AG04449 (cell line): ENCODE measurements at places on chromosomes 6 and 20.
A peak's percentile ranks its signal among the peaks of the same experiment; 100 is the strongest.

- DNase-seq, result no peak
Observed at GRCh38 chr20:17990278-17990972, 21.6 kb downstream of the MGME1 start.

DNA sequence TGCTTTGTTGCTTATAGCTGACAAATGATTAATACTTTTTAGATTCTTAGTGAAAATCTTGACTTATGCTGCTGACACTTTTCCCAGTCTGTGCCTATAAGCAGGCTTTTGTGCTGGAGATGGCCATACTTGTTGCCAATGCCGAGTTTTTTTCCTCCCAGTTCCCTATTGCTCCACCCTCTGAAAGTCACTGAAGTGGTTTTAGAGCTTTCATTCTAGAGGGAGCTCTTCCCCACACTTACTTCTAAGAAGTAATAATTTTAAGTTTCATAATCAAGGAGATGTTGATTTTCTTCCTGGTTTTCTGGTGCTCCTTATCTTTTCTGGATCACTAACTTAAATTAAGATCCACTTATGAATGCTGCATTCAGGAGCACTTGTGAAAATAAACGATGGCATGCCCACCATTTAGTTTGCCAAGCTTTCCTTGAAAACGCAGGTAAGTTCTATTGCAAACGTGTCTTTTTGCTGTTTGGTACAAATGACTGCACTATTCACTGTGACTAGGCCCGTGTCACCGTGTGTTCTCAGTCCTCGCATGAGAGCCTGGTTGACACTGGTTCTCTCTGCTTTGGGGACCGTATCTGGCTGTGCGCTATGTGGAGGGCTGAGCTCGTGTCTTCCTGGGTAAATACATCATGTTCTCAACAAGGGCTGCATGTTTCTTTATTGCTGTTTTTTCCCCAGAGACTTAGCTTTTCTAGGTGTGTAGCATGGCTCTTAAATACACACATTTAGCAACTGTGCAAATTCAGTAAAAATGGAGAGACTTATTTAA lies 50.2 kb downstream of the GFRA4 start:
- DNase-seq, result no peak

DNA sequence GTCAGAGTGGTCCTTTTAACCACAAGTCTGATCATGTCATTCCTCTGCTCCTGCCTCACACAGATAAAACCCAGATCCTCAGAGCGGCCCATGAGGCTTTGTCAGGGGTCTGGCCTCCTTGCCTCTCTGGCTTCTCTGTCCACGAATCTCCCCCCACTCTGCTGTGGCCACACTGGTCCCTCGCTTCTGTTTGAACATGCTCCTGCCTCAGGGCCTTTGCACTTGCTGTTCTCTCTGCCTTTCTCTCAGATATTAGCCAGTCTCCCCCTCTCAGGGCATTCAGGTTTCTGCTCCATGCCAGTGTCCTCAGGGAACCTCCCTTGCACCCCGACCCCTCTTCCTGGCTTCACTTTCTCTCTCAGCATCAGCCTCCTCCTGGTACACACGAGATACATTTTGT lies 518.5 kb downstream of the PREX1 start:
- no peak for DNase-seq

- no peak for DNase-seq
Observed at GRCh38 chr20:25198663-25199383, 3.3 kb downstream of the ENTPD6 start.

GRCh38 chr6:122733259-122733658 lies 46.3 kb upstream of the FABP7 start:
- DNase-seq, result no peak

- no peak for DNase-seq
Observed at GRCh38 chr20:2604506-2604835, 48.0 kb upstream of the NOP56 start.

DNA sequence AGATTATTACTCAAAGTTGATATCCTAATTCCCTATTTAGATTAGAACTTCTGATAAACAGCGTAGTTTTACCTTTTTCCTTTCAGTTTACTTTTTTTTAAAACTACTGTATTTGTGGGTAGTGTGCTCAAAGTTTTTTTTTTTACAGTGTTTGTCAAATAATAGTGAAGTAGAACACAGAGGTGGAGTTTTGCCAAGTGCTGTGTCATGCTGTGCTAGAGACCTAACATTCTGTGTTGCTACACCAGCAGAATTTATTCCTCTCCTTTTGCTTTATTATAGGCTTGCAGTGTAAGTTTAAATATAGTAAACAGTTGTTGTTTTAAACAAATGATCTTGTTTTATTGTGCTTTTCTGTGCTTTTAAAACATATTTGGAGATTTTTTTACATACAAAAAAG lies 125.4 kb downstream of the HIVEP1 start:
- peak; percentile 24 for DNase-seq

GRCh38 chr20:2387180-2387577 lies 6.5 kb downstream of the TGM6 start:
- no peak for DNase-seq

DNA sequence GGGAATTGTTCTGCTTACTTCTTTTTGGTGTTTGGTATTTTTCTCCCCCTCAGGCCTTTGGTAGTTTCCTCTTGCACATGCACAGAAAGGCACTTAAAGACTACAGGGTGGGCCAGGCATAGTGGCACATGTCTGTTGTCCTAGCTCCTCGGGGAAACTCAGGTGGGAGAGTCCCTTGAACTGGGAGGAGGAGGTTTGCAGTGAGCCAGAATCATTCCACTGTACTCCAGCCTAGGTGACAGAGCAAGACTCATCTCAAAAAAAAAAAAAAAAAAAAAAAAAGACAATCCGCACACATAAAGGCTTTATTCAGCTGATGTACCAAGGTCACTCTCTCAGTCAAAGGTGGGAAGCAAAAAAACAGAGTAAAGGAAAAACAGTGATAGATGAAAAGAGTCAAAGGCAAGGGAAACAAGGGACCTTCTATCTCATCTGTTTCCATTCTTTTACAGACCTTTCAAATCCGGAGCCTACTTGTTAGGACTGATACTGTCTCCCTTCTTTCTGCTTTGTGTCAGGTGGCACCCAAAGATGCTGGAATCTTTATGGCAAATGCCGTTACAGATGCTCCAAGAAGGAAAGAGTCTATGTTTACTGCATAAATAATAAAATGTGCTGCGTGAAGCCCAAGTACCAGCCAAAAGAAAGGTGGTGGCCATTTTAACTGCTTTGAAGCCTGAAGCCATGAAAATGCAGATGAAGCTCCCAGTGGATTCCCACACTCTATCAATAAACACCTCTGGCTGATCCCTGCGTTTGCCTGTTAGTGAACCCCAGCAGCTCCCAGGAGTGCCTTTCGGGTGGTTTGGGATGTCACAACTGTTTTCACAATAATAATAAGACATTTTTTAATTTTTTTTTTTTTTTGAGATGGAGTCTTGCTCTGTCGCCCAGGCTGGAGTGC lies 9.3 kb downstream of the DEFB123 start:
- no peak for DNase-seq

DNA sequence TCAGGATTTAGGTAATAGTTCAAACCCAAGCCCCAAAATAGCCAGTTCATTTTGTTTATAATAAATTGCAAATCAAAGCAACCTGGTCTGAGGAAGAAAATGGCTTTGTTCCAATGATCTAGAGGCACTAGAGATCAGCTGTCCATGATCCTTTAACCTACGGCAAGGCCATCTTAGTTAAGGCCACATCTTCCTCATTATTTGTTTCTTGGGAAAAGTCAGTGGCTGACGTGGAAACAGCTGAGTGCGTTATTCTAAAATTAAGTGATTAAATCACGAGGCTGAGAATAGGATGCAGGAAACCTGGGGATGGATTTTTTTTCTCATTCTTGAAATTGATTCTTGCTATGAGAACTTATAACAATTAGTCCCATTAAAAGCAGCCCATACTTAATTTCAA lies 10.1 kb upstream of the TENT5A start:
- DNase-seq, result no peak

GRCh38 chr6:95208621-95209020 lies 368.7 kb upstream of the MANEA start:
- no peak for DNase-seq

- DNase-seq, result no peak
Observed at GRCh38 chr20:23654717-23655116, 17.0 kb upstream of the CST3 start.

DNA sequence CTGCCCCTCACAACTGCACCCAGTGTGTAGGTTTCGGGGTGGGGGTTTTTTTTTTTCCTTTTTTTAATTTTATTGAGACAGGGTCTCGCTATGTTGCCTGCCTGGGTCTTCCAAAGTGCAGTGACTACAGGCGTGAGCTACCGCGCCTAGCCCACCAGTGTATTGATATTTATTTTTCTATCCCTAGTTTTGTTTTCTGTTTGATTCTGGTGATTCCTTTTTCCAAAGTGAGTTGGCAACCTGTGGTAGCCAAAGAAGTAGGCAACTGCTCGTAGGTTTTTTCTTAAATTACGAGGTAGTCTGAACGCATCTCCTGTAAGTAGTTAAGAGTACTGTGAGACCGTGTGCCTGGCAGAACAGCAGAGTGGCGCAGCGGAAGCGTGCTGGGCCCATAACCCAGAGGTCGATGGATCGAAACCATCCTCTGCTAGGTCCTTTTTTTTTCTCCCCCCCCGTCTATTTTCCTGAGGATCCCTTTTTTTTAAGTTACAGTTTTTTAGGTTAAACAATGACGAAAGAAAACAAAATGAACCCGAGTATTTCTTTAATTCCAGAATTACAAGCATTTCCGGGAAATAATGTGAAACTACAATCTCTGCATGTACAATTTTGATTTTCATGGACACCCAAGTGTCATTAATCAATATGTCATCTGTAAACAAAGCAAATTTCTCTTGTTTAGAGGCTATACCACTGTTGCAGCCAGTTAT lies 78.7 kb upstream of the BTN3A2 start:
- DNase-seq, result no peak

DNA sequence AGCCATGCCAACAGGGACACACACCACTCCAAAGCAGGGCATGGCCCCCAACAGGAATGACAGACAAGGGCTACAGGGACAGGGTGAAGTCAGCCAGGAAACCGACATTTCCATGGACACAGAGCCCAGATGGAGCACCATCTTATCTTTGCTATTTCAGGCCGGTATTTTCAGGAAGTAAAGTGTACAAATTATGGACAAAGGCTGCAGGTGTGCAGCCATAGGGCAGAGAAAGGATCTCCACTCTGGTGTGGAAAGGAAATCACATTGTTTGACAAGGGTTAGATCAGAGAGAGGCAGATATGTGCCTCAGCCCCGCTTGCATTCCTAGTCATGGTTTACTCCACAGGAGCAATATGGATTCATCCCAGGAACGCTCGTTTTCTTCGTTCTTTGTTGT lies 81.7 kb upstream of the SLC22A23 start:
- no peak for DNase-seq

GRCh38 chr6:21134356-21134755 lies 459.2 kb upstream of the SOX4 start:
- DNase-seq, result no peak

DNA sequence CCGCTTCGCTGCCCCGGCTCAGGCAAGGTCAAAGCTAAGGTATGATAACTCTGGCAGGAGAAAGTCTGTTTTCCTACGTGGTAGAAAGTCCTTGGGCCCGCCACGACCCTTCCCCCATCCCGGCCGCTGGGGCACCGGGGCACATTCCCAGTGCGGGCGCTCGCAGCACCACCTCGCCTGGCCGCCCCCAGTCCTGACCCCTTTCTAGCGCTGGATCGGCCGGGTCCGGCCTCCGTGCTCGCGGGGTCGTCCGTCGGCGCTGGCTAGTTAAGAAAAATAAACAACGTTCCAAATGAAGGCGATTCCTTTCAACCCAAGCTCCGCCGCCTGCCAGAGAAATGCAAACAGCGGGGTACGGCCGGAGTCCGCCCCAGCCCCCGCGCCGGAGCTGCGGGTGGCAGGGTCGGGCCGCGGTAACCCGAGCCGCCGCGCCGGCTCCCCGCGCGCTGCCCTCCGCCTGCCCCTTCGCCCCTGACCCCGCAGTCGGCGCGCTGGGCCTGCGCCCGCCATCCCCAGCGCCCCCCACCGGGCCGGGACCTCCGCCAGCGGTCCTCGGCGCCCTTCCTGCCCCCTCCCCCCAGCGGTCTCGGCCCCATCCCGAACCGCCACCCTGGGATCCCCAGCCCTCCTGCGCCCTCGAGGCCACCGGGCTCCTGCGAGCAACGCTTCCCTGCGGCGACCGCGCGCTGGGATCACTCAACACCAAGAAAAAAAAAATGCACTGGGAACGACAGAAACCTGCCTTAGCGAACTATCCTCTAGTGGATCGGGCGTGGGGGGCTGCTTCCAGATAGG lies 37.6 kb downstream of the NCR2 start:
- DNase-seq, result no peak
